Activated T-helper 1 cell treated with anti-CD3 and anti-CD28 coated beads, Interleukin-12 subunit alpha, Interleukin-12 subunit beta, Interleukin-2, Interleukin-4 antibody, amounts not matched to agents 30 ng/mL and 10 ng/mL and 1 ng/mL, durations not matched to agents 14 hours and 24 hours and 36 hours (primary cell): ENCODE measurements at places on chromosomes 1 and 21. TPM values are rescaled to one million over a fixed set of nuclear protein-coding genes. Genes with fewer than 3 reads are reported as not detected.
A peak's percentile ranks its signal among the peaks of the same experiment; 100 is the strongest.

GRCh38 chr1:59604191-59604590 lies 210.6 kb upstream of the HOOK1 start:
- DNase-seq, result no peak

GRCh38 chr1:96764469-96764868 lies 42.9 kb downstream of the PTBP2 start:
- no peak for DNase-seq

DNA sequence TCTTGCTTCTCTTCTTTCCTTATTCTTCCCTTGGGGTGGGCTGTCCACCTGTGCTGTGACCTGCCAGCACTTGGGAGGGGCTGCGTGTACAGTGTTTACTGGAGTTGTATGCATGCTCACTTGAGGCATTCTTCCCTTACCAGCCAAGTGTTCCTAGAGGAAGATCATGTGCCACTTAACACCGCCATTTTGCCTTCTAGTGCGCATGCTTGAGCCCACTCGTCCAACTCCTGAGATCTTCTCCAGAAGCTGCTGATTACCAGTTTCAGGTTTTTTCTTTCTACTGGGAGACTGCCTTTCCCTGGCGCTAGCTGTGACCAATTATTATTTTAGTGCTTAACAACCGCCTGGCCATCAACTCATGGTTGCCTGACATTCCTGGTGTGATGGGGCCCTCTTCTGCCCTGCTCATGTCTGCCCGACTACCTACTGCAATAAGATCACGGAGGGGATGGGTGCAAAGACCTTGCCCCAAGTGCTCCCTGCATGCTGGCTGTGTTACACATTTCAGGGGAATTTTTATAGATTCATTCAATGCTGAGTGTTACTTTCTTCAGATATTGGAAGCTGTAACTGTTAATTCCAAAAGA lies 74.2 kb upstream of the B3GALT5 start:
- DNase-seq, result no peak

GRCh38 chr1:8333246-8333987 lies 15.5 kb downstream of the SLC45A1 start:
- DNase-seq, result no peak

DNA sequence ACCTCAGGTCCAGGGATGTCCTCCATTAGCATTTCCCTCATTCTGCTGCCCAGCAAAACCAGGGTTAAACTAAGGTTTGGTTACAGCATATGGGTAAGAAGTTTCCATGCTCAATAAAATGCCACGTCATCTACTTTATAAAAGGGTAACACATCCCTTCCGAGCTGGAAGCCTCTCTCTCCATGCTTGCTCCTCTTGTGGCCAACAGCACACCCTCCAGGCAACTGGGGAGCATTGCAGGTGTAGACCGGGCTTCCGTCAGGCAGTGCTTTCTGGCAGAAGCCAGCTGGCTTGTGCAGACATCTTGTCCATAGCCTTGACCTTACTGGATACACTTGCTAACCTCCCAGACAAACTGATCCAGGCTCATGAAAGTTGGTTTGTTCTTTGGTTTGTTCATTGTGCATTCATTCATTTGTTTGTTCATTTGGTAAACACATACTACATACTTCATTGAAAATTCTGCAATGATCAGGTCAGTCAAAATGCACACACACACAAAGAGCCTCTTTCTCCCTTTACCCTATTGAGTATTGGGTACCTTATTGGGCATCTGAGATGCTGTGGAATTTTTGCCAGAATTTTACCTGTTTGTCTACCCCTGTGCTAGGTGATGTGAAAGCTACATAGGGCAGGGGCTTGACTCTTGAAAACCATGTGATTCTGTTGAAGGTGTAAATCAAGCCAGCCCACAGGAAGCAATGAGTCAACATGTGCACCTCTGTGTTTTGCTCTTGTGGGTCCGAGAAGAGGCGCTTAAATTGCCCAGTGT lies 422.8 kb downstream of the CAMTA1 start:
- DNase-seq, result peak; percentile 24

DNA sequence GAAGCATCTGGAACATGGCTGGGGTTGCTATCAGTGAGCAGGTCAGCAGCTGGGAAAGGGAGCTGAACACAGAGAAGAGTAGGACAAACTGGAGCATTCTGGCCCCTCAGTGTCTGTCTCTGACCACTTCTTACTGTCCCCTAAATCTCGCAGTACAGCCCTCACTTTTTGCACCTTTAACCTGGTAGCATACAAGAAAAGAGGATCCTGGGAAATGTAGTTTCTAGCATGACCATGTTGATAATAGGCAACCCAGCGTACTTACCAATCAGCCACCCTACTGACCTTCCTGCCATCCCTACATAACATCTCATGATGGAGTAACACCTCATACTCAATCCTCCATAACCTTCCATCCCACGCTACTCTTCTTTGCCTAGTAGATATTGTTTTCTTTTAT lies 99.1 kb upstream of the RAVER2 start:
- DNase-seq, result no peak

DNA sequence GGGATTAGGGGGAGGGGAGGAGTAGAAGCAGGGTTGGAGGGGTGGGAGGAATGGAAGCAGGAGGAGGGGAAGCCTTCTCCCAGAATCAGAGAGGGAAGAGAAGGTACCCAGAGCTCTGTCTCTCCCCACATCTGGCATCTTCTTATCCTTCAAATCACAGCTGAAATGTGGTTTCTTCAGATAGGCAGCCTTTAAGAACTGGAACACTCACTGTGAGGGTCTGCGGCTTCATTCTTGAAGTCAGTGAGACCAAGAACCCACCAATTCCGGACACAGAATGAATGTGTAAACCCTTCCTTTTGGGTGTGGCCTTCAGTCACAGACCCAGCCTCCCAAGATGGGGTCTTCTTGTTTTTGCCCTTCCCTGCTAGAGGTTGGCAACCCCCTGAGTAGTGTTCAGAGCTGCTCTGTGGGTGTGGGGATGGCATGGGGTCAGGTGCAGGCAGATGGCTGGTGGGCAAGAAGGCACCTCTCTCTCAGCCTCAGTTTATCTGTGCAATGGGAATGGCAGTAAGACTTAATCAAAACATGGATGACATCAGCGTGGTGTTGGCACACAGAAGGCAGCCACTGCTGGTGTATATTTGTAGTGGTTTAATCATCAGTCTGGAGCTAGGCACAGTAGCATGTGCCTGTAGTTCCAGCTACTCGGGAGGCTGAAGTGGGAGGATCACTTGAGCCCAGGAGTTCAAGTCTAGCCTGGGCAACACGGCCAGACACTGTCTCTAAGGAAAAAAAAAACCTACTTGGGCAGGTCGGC lies 7.2 kb downstream of the FAAH start:
- DNase-seq, result no peak

GRCh38 chr21:38148046-38148445 lies 108.7 kb upstream of the KCNJ15 start:
- no peak for DNase-seq

GRCh38 chr1:210597555-210598134 lies 268.9 kb downstream of the HHAT start:
- DNase-seq, result no peak

DNA sequence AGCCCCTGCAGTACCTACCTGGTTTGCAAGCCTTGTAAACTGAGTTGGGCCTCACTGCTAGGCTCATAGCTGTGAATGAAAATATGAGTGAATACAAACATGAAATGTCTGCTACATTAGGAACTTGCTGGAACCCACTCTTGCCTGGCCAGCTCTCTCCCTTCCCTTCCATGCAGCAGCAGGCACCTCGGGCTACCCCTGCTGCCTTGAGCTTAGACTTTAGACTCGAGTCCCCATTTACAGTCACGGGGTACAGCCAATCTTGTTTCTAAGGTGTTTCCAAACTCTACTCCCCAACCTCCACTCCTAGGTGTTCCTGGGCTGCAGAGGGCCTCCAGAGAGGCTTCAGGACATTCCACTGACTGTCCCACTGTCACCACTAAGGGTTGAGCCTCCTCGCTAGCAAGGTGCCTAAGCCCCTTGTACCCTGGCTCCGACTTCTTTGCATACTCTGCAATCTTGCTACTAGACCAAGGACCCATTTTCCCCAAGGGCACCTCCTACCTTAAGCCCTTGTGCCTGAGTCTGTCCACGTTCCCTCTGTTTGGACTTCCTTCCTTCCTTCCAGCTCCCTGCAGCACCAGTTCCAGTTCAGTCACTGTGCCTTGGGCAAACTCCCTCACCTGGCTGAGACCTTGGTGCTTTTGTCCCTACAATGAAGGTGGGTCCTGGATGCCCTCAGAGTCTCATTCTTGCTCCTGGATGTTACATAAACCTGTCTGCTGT lies 36.9 kb downstream of the CDK18 start:
- DNase-seq, result no peak

DNA sequence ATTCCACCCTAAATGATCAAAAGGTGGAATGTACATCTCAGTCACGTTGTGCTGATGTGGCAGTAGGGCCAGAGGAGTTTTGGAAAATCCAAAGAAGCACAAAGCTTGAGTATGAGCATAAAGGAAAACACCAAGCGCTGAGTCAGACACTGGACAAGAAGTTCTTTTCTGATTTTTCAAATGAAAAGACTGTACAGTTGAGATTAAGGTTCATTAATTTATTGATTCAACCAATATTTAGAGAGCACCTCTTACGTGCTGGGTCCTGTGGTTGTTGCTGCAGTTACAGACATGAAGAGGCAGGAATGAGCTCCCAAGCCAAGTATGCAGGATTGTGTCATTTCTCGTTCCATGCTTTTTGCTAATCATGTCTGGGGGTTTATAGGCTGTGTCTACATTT lies 28.9 kb upstream of the APP start:
- DNase-seq, result no peak

DNA sequence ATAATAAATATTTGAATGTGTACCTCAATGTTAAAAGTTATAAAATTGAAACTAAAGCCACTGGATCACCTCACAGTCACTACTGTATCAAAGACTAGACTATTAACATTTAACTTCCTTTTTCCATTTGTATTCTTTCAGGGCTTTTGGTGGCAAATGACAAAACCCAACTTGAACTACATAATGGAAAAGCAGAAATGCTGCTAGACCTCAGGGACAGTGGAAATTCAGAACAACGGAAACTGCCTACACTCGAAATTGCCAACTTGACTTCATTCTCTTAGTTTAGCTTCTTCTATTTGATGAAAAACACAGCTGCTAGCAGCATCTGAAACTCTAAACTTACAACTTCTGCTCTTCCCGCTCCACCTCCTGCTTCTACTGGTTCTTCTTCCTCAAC lies 34.9 kb upstream of the NTNG1 start:
- no peak for DNase-seq

GRCh38 chr1:147815503-147815902 lies 55.1 kb upstream of the GJA5 start:
- no peak for DNase-seq

DNA sequence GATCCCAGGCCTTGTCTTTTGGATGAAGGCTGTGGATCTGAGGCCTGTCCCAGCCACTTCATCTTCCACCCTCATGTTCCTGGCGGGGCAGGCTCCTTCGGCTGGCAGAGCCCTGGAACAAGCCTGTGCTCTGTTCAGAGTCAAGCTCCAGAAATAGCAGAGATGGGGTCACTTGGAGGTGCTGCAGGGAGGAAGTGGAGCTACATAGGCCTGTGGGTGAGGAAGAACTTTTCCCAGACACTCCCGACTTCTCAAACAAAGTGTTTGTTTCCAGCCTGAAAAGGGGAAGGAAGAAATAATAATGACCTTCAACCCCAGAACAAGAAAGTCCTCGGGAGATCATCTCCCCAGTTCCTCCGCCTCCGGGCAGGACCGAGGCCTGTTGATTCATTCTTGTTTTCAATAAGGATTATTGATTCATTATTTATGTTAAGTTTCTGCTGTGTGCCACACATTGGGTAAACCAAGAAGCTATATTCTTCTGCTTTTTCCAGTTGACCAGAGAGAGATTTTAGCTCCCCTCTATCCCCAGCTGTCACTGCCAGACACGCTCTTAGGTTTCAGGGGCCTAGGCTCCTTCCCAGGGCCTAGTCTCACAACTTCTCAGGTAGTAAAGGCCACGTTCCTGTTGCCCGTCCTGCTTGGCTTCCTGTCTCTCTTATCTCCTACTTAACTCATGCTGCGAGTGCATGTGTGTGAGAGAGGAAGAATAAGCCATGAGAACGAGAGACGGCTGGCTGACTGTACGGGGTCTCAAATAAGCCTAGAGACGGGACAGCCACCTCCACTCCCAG lies 16.9 kb downstream of the IKBKE start:
- no peak for DNase-seq

GRCh38 chr1:175186433-175187160 lies 6.0 kb downstream of the KIAA0040 start:
- no peak for DNase-seq

The SLAMF9 gene
- not detected in 2 replicates for total RNA-seq

The ALX3 gene
- total RNA-seq, result not detected in 2 replicates

The F13B gene
- total RNA-seq, result not detected in 2 replicates

The FAM151A gene
- total RNA-seq, result not detected in 2 replicates
